Breast epithelium (tissue), 4 donors: ENCODE measurements at places on chromosomes 13 and 19. TPM values are rescaled to one million over a fixed set of nuclear protein-coding genes. Genes with fewer than 3 reads are reported as not detected.

DNA sequence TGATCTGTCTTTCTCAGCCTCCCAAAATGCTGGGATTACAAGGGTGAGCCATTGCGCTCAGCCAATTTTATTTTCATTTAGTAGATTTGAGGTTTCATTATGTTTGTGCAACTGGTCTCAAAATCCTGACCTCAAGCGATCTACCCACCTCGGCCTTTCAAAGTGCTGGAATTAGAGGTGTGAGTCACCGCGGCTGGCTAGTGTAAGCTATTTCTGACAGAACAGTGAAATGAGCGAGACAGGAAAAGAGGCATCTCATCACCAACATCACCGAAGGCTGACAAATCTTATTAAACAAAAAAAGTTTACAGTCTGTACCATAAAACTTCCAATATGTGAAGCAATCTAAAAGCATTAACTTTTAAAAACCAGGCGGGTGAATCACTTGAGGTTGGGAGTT lies 12.2 kb upstream of the ZNF888 start:
- DNase-seq, result no peak

DNA sequence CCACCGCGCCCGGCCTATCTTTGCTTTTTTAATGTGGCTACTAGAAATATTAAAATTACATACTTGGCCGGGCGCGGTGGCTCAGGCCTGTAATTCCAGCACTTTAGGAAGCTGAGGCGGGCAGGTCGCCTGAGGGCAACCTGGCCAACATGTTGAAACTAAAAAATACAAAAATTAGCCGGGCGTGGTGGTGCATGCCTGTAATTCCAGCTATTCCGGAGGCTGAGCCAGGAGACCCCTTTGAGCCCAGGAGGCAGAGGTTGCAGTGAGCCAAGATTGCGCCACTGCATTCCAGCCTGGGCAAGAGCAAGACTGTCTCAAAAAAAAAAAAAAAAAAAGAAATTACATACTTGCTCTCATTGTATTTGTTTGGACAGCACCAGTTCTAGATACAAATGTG lies 34.8 kb upstream of the DPRX start:
- DNase-seq, result no peak

DNA sequence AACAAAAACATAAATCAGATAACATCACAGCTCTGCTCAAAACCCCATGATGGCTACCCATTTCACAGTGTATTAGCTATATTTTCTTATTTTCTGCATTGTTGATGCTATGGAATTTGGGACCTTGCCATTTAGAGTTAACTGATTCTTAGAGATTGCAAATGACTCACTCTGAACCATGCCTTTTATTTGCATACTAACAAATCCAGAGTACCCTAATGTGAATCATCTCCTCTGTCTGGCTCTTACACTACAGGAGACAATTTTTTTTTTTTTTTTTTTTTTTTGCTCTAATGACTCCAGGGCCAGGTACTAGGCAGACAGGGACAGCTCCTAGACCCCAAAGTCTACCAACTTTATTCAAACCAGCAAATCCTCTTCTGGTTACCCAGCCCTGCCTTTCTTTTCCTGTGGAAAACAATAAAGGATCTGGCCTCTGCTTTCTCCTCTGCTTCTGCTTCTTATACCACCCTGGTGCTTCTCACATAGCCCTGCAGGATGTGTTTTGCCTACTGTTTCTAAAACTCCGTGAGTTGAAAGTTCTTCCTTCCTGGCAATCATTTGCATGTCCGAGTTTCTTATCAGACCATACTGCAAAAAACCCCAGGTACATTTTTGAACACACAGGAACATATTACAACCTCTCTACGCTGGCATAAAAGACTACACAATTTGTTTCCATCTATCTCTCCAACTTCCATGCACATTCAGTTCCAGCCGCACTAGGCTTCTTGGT lies 10.6 kb upstream of the ZNF460 start:
- DNase-seq, result no peak

DNA sequence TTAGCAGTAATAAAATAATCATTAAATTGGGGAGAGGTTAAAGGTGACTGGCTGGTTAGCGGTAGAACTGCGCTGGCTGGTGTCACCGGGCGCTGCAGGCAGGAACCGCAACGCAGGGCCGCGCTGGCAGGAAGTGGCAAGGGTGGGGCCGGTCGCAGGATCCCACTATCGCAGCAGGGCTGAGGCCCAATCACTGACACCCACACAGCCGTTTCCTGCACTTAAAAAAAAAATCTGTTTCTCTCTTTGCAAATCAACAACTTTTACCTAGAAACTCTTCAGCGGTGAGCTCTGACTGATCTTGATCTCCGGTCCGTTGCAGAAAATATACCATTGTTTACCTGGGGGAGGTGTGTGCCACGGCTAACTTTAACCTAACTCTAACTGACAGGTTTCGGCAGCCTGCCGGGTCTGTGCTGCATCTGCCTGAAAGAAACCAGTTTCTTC lies 46.9 kb downstream of the KLF2 start:
- no peak for DNase-seq

DNA sequence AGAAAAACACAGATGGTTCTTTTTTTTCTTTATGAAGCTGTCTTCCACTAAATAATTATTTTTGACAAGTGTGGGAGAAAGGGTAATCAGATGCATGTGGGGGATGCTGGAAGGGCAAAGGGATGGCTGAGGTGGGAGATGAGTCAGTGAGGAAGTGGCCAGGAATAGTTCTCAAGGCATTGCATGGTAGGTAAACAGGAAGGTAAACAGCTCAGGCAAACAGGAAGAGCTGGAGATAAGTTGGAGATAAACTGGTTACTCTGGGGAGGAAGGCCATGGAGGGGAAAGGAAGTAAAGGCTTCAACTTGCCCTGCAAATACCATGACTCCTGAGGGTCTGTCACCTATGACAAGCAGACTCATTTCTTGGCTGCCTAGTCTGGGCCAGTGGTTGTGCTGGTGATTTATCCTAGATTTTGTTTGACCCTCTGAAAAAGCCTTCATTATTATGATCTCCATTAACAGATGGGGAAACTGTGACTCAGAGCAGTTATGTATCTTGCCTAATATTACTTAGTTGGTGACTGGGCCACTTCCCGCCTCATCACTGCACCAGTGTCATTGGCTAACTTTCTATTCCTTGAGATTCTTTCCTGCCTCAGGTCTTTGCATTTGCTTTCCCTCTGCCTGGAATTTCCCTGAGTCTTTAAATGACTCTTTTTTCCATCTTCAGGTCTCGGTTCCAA lies 17.1 kb downstream of the ACTL9 start:
- no peak for DNase-seq

YJU2 gene
- total RNA-seq, result 24.6 TPM
